Esophagus squamous epithelium (tissue), 5 donors: ENCODE measurements at places on chromosomes 7 and 10.

- no peak for DNase-seq
Observed at GRCh38 chr10:58140691-58141347, 126.9 kb downstream of the IPMK start.

DNA sequence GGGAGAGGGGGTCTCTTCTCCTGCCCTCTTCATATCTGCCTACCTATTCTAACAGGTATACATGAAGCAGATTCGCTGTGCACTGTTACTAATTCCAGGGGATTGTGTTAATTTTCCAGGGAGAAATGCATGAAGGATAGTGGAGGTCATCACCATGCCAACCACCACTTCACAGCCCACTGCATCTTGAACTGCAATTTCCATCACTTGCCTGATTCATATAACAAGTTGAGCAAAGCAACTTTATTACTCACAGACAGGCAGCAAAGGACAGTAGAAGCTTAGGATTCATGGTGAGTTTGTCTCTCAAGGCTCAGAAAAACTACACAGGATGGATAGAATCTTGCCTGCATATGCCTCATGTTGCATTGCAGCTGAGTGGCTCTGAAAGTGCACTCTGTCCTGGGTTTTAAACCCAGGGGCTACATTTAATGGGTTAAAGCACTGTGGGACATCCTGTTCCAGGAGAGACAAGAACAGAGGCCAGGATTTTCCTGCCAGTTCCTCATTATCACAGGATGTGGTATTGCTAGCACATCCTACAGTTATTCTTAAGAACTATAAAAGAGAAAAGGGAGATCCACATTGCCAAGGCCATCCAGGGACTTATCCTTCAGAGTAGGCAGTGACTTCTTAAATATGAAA, 136.9 kb upstream of the PRSS1 start:
- no peak for DNase-seq

- no peak for DNase-seq
Observed at GRCh38 chr10:116138897-116139296, 134.1 kb downstream of the GFRA1 start.

GRCh38 chr7:87581723-87582122, 19.0 kb downstream of the ABCB1 start:
- DNase-seq = no peak

GRCh38 chr10:133347710-133348517, 741 bp downstream of the PRAP1 start:
- no peak for DNase-seq

GRCh38 chr7:110780712-110781111, 310.2 kb upstream of the LRRN3 start:
- no peak for DNase-seq

GRCh38 chr10:43923328-43923727, 274.6 kb upstream of the ZNF32 start:
- no peak for DNase-seq

DNA sequence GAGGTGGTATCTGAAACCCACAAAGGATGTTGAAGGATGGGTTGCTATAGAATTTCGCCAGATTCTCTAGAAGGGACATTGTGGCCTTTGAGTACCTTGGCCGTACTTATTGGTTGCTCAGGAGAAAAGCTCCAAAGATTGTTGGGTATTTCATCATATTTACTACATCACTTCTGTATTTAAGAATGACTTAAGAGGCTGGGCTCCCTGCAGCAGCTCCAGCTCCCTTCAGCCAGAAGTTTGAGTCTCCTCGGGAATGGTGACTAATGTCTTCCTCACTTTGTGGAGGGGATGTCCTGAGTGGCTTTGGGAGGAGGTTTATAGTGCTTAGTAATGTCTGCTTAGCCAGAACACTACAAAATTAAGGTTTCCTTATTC, 18.1 kb downstream of the MINDY4 start:
- no peak for DNase-seq

GRCh38 chr10:111295788-111296187, 219.0 kb downstream of the ADRA2A start:
- no peak for DNase-seq

DNA sequence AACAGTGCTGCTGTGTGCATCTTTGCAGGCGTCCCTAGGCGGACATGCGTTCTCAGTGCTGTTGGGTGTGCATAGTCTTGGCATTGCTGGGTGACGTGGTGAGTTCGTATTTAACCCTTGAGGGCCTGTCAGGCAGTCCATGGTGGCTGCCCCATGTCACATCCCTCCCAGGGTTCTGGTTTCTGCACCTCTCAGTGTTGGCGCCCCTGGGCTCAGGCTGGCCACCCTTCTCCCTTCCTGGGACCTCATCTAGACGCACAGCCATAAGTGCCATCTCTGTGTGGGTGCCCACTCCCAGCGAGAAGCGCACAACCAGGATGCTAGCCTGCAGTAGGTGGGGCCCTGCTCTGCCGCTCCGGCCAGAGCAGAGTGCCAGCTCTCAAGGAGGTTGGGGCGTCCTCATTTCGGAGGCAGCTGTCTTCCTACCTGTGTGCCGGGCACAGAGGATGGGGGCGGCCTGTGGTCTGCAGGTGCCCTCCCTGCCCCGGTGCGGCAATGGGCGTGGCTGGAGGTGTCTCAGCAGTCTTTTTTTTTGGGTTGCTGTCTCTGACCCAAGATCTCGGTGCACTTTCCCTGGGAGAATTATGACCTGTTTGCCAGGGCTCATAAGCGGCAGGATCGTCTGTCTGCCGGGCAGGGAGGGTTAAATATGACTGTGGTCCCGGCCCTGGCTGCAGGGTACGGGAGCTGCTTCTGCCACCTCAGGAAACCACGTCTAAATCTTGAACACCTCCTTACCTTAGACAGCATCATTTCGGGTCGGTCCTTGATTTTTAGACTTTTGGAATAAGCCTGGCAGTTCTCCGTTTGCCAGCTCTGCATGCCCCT, 6.5 kb downstream of the INPP5A start:
- no peak for DNase-seq

- DNase-seq = no peak
Observed at GRCh38 chr7:155597753-155598140, 46.7 kb upstream of the RBM33 start.

- DNase-seq = no peak
Observed at GRCh38 chr10:15485027-15485426, 113.9 kb upstream of the FAM171A1 start.

- DNase-seq = no peak
Observed at GRCh38 chr10:2212244-2212834, 475.0 kb upstream of the ADARB2 start.

DNA sequence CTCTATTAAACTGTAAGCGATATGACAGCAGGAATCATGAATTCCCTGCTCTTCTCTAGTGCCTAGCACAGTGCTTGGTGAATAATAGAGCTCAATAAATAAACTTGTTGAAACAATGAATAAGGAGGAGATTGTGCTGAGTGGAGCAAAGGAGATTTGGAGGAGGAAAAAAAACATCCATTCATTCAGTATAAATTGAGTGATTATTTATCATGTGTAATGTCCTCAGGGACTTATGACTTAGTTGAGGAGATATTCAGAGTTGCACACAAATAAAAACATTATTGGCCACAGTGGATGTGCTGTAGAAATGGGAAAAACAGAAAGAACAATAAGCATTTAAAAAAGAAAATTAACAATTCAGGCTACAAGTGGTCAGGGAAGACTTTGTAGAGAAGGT, 125.7 kb downstream of the FOXP2 start:
- DNase-seq = no peak

DNA sequence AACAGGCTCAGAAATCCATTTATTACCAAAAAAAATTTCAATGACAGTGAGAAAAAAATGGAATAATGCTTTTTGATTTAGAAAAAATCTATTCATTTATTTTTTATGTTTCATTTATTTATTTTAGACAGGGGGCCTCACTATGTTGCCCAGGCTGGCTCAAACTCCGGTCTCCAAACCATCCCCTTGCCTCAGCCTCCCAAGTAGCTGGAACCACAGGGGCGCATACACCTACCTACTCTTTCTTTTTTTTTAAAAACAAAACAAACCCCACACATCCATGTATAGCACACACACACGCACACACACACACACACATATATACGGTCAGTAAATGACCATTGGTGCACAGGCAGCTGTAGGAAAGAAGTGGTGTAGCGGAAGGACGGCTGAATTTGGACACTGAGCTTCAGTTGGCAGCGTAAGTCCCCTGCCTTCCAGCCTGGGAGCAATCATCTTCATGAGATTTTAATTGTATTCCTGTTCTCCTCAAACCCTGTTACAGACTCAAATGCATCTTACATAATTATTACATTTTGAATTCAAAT, 28.8 kb downstream of the ARL4A start:
- no peak for DNase-seq

DNA sequence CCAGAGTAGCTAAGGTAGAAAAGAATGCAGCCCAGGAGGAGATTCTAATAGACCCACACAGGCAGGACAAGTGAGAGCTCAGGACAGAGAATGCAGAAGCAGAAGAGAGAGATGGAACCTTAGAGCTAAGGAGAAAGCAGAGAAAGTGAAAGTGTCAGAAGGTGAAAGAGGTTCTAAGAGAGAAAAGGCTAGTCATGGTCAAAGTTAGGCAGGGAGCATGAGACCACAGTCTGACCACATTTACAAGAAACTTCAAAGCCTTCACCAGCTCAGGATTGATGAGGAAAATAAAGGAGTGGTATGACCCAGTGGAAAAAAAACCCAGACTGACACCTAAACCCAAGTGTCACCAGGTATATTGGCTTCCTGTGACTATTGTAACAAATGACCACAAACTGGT, 131.8 kb upstream of the WDR11 start:
- DNase-seq = no peak

- no peak for DNase-seq
Observed at GRCh38 chr7:94375691-94376090, 19.0 kb upstream of the COL1A2 start.

- DNase-seq = no peak
Observed at GRCh38 chr10:85420501-85421191, 945.9 kb downstream of the GRID1 start.

- no peak for DNase-seq
Observed at GRCh38 chr7:108051454-108051853, 48.5 kb upstream of the LAMB1 start.

DNA sequence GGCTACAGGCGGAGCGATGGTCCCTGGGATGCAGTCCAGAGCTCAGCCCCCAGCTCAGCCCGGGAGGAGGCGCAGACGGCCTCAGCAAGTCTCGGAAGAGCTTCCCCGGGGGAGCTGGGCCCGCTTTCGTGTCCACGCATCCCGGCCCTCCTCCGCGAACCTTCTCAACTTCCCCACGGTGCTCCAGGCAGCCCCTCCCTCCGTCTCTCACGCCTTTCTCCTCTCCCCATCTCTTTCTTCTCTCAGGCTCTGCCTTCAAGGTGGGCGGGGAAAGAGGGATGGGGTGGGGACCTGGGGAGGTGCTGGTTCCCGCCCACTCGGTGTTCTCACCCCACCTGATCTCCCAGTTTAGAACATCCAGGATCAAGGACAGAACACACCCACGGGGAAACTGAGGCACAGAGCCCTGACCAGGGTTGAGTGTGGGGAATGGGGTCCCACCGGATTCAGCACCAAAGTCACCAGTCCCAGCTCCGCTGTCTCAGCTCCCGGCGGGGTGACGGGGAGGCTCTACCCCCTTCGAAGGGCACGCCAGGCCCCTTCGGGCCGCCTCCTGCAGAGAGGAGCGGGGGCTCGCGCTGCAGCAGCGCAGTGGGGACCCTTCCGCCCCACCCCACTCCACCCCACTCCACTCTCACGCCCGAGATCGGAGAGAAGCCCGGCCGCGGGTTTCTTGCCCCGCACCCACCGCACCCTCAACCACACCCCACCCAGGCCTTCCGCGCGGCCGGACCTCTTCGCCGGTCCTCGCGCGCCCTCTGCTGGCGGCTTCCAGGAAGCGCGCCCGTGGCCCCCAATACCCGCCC, 18.2 kb downstream of the POLL start:
- DNase-seq = no peak

GRCh38 chr10:77571490-77571889, 66.1 kb downstream of the KCNMA1 start:
- no peak for DNase-seq

DNA sequence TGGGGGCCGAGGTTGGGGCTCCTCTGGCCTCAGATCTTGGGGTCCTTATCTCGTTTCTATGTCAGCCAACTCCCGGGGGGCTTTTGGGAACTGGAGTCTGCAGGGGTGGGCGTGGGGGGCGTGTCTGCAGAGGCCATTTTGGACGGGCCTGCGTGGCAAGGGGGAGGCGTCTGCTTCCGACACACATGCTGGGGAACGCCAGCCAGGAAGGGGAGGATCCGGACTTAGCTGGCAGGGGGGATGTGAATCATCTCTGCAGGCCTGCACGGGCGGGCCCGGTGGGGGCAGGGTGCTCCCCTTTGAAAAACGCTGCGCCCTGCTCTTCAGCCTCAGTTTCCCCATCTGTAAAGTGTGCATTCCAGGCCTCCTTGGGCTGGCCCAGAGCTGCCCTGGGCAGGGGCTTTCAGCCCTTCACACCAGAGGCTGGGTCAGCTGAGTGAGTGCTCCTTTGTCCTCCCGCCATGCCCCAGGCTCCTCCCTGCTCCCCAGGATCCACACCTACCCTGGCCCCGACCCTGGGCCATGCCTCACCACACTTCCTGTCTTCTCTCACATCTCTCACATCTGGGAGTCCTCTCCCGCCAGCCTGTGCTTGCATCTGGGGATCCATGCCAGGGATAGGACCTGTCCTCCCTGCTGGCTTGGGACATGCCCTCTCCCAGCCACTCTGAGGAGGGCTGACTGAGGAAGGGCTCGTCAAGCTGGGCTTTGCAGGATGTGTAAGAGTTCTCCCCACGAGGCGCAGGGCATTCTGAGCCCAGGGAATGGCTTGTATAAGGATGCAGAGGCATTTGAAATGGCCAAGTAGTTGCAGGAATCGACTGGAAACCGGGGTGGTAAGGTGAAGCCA, 172.6 kb upstream of the TNRC18 start:
- no peak for DNase-seq
